ENCODE measurements at places on chromosomes 4 and X.

DNA sequence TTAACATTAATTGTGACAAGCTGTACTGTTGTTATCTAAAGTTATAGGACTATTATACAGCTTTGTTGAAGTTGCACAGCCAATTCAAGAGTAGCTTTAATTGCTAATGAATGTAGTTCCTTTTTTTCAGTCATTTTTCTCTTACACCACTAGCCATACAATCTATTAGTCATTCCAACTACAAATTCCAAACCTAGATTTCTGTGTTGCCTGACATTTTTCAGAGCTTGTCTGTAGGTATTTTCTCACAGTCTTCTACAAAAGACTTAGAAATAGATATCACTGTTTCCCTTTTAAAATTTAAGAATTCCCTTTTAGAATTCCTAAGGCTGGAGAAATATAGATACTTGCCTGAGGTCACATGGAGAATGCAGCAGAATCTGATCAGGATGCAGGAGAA, 307.0 kb upstream of the HS3ST1 start:
- DNase-seq: no peak

GRCh38 chr4:180434131-180434895, 1808.9 kb upstream of the TENM3 start:
- DNase-seq: no peak

- DNase-seq: peak; percentile 37
Observed at GRCh38 chrX:114611018-114611619, 27.2 kb downstream of the HTR2C start.

GRCh38 chr4:174553828-174554227, 31.5 kb upstream of the HPGD start:
- DNase-seq: no peak

GRCh38 chr4:128709268-128709667, 100.2 kb upstream of the JADE1 start:
- DNase-seq: no peak

GRCh38 chrX:153378607-153379006, 22.5 kb downstream of the PNMA6E start:
- DNase-seq: no peak

GRCh38 chr4:112147697-112148096, 2.4 kb downstream of the FAM241A start:
- no peak for DNase-seq

DNA sequence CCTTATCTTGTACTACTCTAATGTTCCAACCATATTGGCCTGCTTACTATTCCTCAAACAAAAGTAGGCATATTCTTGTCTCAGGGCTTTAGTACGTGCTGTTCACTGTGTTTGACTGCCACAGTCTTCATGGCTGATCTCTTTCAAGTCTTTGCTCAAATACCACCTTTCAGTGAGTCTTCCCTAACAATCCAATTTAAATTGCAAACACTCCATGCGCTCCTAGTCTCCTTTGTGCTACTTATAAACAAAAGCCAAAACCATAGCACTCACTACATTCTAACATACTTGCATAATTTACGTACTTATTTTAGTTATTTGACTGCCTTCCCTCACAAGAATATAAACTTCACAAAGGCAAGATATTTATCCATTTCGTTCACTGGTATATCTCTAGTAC, 1.7 kb upstream of the ART3 start:
- DNase-seq: no peak

- no peak for DNase-seq
Observed at GRCh38 chrX:39650768-39651347, 446.9 kb downstream of the BCOR start.

- no peak for DNase-seq
Observed at GRCh38 chrX:24202465-24203031, 53.0 kb downstream of the ZFX start.

GRCh38 chr4:6354119-6354518, 84.5 kb downstream of the WFS1 start:
- no peak for DNase-seq

GRCh38 chr4:166941629-166942028, 292.7 kb downstream of the SPOCK3 start:
- DNase-seq: no peak

DNA sequence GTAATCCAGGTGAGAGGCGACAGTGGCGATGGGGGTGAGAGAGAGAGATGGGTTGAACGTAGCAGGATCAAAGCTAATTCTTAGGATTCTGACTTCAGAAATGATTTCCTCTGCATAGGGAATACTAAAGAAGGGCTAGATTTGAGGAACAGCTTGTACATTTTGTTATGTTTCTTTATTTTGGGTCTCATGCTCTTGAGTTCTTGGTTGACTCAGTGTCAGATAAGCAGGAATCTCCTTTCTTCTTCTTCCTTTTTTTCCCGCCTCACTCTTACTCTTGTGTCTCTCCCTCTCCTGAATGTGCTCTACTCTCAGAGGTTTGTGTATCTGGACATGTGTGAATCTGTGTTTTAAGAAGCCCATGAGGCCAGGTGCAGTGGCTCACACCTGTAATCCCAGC, 36.4 kb downstream of the FAM193A start:
- no peak for DNase-seq

DNA sequence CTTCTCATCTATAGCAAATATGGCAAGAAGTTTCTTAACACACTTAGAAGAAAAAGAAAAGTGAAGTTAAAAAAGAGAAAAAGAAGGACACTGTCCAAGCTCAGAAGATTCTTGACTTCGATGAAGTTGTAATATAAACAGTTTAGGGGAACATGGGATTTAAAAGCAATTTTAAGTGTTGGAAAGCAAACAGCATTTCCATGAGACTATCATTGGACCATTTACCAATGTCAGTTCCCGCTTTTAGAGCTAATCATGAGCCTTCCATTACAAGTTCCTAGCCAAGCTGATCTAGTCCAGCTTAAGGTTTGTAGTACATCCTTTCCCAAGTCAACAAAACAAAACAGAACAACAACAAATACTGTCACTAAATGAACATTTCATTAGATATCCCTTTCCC, 45.1 kb upstream of the FGF2 start:
- no peak for DNase-seq

DNA sequence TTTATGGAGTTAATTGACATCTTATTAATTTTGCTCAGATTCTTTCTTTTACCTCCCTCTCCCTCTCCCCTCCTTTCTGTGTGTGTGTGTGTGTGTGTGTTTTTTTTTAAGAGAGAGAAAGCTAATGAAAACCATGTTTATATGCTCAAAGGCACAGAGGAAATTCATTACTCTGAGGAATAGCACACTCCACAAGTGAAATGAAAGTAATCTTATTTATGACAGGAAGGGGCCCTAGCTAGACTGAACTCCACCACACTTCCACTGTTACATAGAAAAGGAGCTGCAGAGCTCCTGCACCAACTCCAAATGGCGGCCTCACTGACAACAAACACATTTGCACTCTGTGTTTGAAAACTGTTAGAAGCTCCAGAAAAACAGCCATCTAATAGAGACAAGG, 150.6 kb downstream of the RASL11B start:
- no peak for DNase-seq

DNA sequence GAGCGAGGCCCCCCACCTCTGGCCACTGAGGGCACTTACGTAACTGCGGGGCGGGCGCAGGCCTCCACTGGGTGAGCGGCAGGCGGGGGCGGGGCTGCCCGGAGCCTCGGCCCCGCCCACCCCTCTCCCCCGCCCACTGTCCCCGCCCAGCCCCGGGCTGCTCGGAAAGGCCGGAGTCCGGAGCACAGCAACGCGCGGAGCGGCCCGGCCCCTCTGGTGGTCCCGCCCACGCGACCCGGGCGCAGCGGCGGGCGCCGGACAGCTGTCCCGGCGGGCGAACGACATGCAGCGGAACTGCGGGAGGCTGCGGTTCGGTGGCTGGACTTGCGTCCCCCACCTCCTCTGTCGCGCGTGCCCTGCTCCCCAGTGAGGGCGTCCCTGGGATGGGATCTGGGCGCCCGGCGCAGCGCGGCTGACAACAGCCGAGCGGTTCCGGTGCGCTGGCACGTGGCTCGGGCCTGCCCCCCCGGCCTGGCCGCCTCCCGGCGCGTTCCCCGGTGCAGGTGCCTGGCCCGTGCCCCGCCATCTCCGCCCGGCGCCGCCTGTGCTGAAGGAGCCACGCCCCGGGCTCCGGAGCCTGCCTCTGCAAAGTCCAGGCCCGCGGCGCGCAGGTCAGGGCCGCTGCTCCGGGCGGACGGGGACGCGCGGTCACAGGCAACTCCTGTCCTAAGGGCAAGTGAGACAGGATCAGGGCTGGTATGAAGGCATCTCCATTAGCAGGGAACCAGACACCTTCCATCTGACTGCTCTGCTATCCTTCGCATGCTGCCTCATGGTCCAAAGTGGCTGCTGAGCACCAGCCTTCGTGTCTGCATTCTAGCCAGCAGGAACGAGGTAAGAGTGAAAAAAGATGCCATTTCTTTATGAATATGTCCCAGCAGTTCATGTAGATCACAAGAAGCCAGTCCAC, 21.8 kb upstream of the JAKMIP1 start:
- peak; percentile 81 for DNase-seq

DNA sequence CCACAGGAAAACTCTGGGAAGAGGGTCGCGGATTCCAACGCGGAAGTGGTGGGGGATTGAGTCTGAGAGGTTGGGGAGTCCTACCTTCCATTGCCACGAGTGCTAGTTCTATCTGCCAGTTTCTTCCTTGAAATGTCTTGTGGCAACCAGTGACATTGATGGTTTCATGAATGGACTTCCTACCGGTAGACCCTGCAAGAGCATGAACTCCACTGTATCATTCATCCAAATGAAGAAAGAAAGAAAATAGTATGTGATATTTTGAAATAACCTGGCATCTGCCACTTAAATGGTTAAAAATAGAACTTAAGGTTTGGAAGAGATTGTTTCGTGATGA, 1.1 kb upstream of the SLC10A7 start:
- DNase-seq: no peak

DNA sequence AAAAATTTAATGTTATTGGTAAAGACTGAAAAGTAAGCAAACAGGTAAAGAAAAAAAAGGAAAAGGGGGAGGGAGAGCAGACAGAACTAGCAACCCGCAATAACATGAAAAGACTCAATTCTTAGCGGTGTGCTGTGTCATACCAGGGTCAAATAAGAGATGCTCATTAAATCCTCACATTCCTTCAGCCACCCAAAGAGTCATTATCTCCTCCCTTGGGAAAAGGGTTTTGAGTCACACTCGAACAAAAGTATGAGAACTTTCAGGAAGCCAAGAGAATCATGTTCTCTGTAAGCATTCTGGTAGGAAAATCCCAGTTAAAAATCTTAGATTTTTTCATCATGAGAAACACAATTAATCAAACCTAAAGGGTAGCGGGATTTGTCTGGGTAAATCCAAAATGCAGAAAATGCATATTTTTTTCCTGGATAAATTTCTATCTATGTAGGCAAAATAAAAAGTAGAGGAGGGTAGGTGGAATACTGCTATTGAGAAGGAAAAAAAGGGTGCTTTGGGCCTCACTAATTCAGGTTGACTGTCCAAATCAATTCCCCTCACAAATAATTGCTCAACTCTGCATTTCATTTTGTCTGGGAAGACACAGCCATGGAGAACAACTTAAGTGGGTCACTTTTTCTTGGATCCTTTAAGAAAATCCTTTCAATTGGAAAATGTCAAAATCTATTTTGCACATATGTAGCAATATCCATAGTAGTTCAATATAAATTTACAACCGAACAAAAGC, 23.2 kb downstream of the TNIP3 start:
- no peak for DNase-seq

GRCh38 chr4:2482693-2483092, 13.8 kb downstream of the RNF4 start:
- DNase-seq: peak; percentile 67

DNA sequence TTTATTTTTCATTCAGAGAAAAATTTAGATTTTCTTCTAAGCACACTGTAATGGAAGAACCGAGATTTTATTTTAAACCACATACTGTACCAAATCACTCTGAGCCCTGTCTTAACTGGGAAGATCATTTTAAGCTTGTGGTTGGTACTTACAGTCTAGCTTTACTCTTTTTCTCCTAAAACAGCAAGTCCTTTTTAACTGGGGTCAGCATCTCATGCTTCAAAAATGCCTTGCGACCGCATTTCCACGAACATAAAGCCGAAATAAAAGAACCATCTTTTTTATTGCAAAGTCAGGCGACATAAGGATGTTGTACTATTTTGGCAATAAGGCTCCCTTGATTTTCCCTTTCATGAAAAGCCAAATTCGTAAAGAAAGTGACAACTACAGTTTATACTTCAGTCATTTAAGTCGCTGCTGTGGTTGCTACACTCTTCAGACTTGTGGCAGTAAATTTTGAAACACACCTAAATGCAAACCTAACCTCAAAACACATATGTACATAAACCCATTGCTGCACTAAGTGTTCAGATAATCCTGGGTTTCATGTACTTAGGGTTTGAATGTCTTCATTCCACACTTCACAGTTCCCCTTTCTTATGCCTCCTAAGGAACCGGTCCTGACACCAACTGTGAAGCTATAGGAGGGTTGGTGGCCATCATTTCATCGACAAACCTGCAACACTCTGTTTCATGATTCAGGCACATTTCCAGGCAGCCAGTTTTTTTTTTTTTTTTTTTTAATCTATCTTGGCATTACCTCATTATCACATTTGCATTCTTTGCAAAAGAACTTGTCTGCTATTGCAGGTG, 3.0 kb downstream of the STOX2 start:
- no peak for DNase-seq

DNA sequence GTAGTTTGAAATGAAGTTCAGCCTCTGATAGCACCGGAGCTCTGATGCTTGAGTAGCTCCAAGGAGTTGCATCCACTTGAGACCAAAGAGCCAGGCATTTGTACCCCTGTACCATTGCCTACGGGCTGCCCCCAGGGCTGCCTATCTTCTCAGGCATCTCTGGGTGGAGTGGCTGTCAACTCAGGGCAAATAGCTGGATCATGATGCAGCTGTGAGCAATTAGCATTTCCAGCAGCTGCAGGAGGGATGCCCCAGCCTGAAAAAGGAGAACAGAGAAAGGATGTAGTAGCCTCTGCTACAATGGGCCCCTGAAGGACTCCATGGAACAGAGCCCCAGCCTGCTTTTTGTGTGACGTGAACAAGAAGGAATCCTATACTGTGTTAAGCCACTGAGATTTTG, 492.6 kb downstream of the BCOR start:
- DNase-seq: no peak
